ENCODE measurements at places on chromosomes 5 and 9.

DNA sequence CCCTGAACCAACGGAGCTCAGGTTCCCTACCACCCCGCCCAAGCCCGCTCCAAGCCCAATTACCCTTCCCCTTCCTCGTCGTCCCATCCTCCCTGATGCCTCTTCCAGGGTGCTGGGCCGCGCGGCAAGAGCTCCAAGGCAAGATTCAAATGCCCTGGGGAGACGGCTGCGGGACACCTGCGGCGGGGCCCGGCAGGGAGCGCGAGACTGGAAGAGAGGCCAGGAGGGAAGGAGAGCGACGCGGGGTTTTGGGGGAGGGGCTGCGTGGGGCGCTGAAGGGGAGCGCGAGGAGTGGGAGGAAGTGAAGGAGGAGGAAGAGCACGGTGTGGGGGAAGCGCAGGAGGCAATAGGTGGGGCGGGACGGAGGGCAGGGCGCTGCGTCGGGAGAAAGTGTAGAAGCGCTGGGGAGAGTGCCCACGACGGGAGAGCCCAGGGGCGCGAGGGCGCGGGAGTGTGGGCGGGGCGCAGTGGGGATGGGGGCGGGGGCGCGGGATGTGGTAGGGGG lies 975 bp upstream of the NXNL2 start:
- peaks cover 3% of the 10 kb centered on the region for H3K27me3 ChIP-seq
- H3K4me1 ChIP-seq, result peaks cover 19% of the 10 kb centered on the region
- H3K4me3 ChIP-seq, result peak overlapping the region; percentile 54
- no peaks in the 10 kb centered on the region for H3K36me3 ChIP-seq

DNA sequence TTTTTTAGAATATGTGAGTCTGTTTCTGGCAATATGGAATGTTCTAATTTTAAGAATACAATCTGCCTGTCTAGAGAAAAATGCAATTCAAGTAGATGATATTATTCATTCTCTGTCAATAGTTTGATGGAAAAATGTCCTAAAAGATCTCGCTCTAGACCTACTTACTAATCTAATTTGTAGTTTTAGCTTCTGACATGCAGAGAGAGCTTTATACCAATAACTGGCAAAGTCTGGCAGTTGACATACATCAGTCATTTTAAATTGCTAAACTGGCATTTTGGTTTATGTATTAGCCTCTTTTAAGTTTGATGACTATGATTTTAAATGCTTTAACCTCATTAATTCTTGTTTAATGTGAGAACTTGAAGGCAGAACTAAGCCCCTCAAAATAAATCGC lies 355.0 kb upstream of the CDH10 start:
- no peak for DNase-seq
- H3K4me3 ChIP-seq, result no peak overlapping the region
- no peaks in the 10 kb centered on the region for H3K36me3 ChIP-seq
- no peak overlapping the region for H3K27ac ChIP-seq
- no peaks in the 10 kb centered on the region for H3K4me1 ChIP-seq

GRCh38 chr9:132945186-132946130 lies 1.0 kb upstream of the TSC1 start:
- DNase-seq, result no peak
- H3K4me3 ChIP-seq, result peak overlapping the region; percentile 99
- H3K4me1 ChIP-seq, result peaks cover 29% of the 10 kb centered on the region
- no peaks in the 10 kb centered on the region for H3K36me3 ChIP-seq

GRCh38 chr5:99102073-99102697 lies 173.4 kb upstream of the CHD1 start:
- H3K27ac ChIP-seq, result no peak overlapping the region
- no peak for DNase-seq
- no peaks in the 10 kb centered on the region for H3K27me3 ChIP-seq
- no peak overlapping the region for H3K4me3 ChIP-seq
